ENCODE measurements at places on chromosomes 4 and X. TPM values are rescaled to one million over a fixed set of nuclear protein-coding genes. Genes with fewer than 3 reads are reported as not detected.

SOWAHB gene
- total RNA-seq: not detected

GUCY1B1 gene
- total RNA-seq: 0.20 TPM

RPA4 gene
- total RNA-seq: 0.43 TPM

MBTPS2 gene
- 9.4 TPM for total RNA-seq

SLC10A6 gene
- total RNA-seq: not detected

CAPN6 gene
- total RNA-seq: not detected

SCML2 gene
- 2.0 TPM for total RNA-seq

ARHGEF38 gene
- not detected for total RNA-seq

CABS1 gene
- total RNA-seq: not detected

CCKAR gene
- not detected for total RNA-seq

CDKL2 gene
- 0.34 TPM for total RNA-seq

SPIN2A gene
- total RNA-seq: 1.1 TPM

DAPP1 gene
- 30.0 TPM for total RNA-seq

COL4A5 gene
- total RNA-seq: not detected

All from T-helper 2 cell treated with Interferon-gamma antibody and Interleukin-4, amounts not matched to agents 100 ng/mL and 5 ng/mL, for 36 hours (primary cell).